Naive thymus-derived CD8-positive, alpha-beta T cell (primary cell): ENCODE measurements at places on chromosomes 2 and 18.
A peak's percentile ranks its signal among the peaks of the same experiment; 100 is the strongest.

DNA sequence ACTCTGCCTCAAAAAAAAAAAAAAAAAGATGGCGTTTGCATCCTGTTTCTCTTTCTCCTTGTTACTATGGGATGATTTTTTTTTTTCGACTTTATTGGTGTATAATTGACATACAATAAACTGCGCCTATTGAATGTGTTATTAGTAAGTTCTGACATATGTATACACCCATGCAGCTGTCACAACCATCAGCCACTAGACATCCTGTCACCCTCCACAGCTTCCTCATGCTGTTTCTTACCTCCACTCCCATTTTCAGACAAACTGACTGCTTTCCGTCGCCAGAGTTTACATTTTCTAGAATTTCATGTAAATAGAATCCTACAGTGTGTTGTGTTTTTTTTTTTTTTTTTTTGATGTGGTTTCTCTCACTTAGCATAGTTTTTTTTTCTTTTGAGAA, 27.9 kb downstream of the RRM2 start:
- no peak for DNase-seq

DNA sequence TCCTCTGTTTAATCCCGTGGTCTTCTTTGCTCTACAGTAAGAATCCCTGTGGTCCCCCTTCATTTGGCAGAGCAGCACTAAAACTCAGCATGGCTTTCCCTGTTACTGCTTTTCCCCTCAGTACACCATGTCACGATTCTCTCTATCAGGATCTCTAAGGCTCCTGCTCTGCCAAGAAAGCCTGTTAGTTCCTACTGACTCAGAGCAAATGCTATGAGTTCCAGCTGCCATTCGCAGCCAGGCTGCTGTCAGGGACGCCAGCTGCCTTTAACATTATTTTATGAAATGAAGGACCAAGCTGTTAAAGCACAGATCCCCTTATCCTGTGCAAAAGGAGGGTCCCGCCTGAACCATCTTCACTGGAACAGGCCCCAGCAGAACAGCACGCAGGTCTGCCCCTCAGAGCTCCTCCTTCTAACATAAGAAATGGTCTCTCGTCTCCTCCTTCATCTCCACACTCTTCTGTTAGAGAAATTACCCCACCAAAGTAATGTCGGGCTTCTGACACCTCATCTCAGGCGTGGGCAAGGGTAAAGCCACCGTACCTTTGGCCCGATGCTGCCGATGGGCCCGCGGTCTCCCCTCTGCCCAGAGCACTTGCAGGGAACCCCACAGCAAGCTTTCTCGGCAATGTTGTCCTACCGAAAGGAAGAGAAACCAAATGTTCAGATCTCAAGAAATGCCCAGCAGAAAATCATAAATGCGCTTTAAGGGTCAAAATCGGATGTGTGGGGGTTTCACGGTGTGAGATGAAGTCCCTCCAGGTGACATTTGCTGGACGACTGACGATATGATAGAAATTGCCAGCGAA, 52.6 kb downstream of the COL6A3 start:
- no peak for DNase-seq

GRCh38 chr2:45312275-45312674, 298.8 kb downstream of the SRBD1 start:
- DNase-seq, result no peak

DNA sequence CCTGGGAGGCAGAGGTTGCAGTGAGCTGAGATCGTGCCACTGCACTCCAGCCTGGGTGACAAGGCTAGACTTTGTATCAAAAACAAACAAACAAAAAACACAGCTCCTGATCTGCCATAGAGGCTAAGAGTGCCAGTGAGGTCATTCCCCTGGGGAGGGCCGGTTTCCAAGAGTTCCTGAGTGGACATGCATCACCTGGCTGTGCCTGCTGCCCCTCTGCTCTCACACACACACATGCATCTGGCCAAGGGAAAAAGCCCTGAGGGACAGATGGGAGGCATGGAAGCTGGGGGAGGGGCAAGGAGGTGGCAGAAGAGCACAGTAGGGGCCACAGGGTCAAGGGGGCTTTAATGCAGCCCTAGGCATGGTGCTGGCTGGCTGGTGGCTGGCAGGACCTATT, 60.4 kb downstream of the ZBTB7C start:
- DNase-seq, result no peak

GRCh38 chr2:230713331-230714135, 891 bp downstream of the CAB39 start:
- peak; percentile 73 for DNase-seq

GRCh38 chr2:210686401-210686800, 130.0 kb downstream of the CPS1 start:
- DNase-seq, result no peak

GRCh38 chr2:17740203-17740602, 13.4 kb downstream of the SMC6 start:
- DNase-seq, result no peak

DNA sequence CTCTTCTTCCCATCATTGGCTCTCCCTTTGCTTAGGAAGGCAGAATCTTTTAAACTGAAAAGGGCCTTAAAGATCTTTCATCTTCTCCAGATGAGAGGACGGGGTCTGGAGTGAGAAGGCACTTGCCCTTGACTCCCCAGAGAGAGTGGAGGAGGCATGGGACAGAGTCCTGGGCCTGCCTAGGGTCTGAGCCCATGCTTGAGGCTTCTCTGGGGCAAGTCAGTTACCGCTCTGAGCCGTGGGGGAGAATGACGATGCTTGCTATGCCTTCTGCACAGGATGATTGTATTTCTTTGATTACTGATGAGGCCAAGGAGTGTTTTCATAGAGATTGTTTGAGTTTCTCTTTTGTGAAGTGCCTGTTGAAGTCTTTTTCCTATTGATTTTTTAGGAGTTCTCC, 921 bp downstream of the PLB1 start:
- DNase-seq, result no peak

- no peak for DNase-seq
These were observed 81.4 kb downstream of the MYCN start for GRCh38 chr2:16021611-16022363.

DNA sequence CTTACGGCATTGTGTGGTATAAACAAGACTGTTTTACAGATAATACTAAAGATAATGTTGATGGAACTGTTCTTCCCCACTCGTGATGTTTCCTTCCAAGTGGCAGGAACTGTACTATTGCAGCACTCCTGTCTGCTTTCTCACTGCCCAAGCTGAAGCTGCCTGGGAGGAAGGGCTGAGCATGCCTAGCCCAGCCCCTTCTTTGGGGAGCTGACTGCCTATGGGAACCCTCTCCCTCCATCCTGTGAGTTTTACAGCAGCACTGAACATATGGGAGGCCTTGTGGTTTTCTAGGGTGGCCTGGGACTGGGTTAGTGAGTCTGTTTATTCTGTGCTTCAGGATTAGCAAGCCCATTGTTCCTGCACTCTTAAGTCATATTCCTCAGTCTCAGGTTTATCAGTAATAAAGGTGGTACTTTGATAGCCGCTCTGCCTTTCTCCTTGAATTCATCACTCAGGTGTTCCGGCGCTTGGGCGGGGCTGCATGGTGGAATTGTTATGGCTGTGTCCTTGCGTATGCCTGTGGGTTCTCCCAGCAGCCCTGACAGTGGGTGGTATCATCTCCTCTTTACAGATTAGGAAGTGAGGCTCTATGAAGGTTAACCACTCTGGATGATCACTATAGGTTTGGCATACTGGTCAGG, 379.7 kb downstream of the PTPRM start:
- DNase-seq, result no peak

- no peak for DNase-seq
These were observed 244.5 kb downstream of the TCF4 start for GRCh38 chr18:55343396-55344073.

DNA sequence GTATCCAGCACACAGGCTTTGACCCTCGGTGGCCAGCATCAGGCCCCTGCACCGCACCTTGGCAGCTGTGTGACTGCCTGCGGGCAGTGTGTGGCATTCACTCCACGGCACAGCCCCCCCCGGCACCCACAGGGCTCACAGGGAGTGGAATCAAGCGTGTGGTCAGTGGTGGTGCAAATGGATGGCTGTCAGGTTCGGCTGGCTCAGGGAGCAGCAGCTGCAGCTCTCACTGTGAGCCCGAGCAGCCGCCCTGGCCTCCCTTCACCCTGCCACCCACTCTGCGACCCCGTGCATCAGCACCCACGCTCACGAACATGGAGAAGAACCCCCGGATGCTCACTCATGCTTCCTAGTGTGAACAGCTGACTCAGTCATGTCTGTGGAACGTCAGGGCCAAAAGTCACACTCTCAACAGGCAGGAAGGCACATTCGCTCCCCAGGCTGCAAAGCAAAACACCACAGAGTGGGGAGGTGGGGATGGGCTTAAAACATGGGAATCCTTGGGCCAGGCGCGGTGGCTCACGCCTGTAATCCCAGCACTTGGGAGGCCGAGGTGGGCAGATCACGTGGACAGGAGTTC, 41.5 kb upstream of the GPC1 start:
- DNase-seq, result no peak

GRCh38 chr2:74867841-74868658, 34.1 kb downstream of the HK2 start:
- no peak for DNase-seq

GRCh38 chr2:10424051-10424450, 24.1 kb downstream of the ODC1 start:
- no peak for DNase-seq

- no peak for DNase-seq
These were observed 874.1 kb upstream of the LRATD1 start for GRCh38 chr2:13758412-13758811.

DNA sequence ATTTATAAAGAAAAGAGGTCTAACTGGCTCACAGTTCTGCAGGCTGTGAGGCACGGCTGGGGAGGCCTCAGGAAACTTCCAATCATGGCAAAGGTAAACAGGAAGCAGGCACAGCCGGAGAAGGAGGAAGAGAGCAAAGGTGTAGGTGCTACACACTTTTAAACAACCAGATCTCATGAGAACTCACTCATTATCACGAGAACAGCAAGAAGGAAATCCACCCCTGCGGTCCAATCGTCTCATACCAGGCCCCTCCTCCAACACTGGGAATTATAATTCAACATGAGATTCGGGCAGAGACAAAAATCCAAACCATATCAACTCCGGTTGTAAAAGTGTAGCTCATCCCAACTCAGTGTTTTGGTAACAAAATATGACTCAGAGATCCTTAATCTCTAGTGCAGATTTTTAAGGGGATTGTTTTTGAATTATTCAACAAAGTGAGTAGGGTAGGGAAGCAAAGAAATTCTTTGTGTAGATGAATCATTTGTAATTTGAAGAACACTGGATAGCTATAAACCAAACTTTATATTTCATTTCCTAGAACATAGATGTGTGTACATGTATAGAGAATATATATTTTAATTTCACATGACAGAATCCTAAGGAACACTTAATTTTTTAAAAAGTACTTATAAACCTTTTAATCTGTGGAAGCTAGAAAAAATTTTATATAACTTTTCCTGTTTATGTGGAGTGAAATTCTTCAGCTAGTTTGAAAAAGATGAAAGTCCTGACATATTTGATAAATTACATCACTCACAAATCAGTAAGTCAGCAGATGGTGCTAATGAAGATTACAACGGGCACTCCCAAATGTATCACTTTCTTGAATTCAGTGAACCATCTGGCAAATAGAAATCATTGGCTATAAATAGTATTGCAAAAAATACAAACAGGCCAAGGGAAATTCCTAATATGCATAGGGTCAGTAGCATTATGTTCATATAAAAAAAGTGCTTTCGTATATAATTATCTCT, 130.1 kb downstream of the OLA1 start:
- DNase-seq, result no peak

GRCh38 chr2:69954084-69954483, 7.3 kb downstream of the ASPRV1 start:
- no peak for DNase-seq

DNA sequence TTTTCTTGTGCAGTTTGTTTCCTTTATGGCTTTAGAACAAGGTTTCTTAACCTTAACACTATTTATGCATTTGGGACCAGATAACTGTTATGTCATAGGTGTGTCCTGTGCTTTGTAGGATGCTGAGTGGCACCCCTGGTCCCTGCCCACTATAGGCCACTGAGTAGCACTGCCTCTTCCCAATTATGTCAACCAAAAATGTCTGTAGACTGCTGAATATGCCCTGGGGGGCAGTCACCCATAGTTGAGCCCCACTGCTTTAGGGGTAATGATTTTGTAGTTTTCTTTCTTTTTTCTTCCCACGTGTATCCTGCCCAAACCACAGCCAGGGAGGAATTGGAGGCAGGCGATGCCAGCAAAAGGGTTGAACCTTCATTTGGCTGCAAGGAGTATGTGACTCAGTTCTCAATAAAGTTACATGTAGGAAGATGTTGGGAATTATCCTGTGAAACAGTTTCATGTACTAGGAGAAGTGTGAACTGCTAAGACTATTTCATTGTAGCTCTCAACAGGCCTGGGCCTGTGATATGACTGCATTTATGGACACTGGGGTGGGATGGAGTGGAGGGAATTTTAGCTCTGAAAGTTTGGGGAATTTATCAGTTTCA, 65.7 kb downstream of the FMNL2 start:
- DNase-seq, result no peak

DNA sequence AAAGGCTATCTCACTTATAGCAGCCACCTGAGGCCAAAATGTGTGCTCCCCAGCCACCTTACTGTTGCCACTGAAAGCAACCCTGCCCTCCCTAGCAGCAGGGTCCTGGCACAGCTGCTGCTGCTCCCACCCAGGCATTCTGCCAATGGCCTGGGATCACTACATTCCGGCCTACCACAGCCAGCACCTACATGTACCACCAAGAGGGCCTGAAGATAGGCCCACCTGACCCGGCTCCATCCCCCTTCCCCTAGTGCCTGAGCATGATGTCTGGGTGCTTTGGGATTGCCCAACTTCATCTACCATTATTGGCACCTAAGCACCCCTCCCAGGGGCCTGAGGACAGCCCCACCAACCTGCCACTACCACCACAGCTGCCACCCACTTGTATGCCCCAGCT, 34.6 kb upstream of the PAX3 start:
- DNase-seq, result no peak

GRCh38 chr2:126850940-126851339, 47.8 kb upstream of the TEX51 start:
- DNase-seq, result no peak

DNA sequence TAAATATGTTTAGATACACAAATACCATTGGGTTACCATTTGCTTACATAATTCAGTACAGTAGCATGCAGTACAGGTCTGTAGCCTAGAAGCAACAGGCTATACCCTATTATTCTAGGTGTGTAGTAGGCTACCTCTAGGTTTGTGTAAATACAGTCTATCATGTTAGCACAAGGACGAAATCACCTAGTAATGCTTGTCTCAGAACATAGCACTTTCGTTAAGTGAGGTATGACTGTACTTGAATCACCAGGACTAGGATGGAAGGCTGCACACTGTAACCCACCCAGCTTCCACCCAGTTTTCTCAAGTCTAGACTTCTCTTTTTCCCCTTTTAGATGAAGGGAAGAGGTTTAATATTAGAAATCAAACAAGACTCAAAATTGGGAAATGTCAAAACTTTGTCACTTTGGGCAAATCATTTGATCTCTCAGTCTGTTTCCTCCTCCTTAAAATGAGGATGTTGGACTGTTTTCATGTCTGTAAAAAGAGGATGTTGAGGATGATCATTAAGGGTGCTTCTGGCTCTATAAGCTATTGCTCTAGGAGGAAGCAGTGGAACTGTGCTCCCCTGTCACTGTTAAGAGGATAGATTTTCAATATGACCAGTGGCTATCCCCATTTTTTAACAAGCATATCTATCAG, 3.7 kb upstream of the SOCS6 start:
- no peak for DNase-seq

- no peak for DNase-seq
These were observed 65.4 kb downstream of the TET3 start for GRCh38 chr2:74050151-74050550.
